Cardiac fibroblast (primary cell): ENCODE measurements at places on chromosomes 7 and 10.

DNA sequence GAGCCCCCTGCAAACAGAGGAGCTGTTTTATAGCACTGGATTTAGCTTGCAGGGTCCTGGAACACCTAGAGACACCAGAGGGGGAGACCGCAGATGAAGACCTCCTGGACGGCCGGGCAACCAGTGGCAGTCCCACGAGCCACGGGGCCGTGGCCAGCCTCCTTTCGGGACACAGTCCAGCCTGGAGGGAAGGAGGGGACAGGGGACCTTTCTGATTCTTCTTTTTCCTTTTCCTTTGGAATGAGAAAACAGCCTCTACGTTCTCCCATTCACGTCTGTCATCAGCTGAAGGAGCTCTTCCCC, 35.4 kb upstream of the FAM20C start:
- DNase-seq, result no peak

DNA sequence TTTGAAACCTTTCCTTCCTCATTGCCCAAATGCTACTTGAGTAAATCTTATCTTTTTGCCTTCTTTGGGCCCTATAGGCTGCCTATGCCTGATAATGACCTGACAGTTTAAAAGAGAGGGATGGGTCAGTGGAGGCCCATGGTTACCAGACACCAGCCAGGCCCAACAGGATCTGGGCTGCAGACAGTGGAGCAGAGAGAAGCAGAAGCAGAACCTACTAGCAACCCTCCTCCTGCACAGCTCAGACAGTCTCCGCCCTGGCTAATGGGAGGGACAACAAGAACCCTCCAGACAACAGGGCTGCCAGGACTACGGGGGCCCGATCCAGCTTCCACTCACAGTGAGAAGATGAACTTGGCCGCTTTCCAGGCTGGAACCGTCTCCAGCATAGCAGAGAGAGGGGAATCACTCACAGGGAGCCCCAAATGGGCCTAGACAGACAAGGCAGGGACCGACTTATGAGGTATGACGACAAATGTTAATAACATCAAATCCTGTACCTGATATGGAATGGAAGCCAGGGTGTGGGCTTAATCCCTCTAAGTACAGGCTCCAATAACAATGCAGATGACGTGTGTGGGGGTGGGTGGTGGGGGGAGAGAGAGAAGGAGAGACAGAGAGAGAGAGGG, 31.7 kb upstream of the DGKI start:
- peak; percentile 77 for DNase-seq

GRCh38 chr7:137146552-137147337, 196.8 kb downstream of the PTN start:
- peak; percentile 46 for DNase-seq

- no peak for DNase-seq
These were observed 91.9 kb downstream of the MYL10 start for GRCh38 chr7:101537205-101537604.

DNA sequence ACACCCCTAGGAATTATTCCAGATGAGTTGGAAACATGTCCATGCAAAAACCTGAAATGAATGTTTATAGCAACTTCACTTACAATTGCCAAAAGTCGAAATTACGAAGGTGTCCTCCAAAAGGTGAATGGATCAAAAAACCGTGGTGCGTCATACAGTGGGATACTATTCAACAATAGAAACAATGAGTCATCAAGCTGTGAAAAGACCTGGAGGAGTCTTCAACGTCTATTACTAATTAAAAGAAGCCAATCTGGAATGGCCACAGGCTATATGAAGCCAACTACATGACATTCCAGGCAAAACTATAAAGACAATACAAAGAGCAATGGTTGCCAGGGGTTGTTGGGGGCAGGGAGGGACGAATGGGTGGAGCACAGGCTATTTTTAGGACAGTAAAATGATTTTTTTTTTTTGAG, 12.6 kb upstream of the PPP2R2D start:
- DNase-seq, result no peak
